ENCODE measurements at places on chromosomes 5 and 9. TPM values are rescaled to one million over a fixed set of nuclear protein-coding genes. Genes with fewer than 3 reads are reported as not detected.

DNA sequence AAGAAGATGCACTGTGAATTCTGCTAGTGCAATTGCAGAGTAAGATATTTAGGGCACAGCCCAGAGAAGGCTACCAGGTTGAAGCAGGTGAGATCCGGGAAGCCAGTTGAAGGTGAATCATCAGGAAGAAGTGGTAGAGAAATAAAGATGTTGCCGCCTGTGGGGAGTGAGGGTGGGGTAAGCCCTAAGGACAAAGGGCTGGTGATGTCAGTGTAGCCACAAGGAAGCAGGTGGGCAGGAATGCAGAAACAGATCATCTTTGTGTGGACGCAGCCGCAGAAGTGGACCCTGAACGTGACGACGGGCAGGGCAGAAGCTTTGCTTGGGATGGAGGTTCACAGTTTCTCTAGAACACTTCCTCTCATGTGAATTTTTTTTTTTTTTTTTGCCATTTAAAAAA, 164.2 kb downstream of the ACTL7B start:
- ATAC-seq, result no peak

- ATAC-seq, result no peak
Measured at GRCh38 chr9:17775656-17776055, 196.8 kb downstream of the SH3GL2 start.

GRCh38 chr5:59161221-59162105, 578.6 kb downstream of the RAB3C start:
- no peak for ATAC-seq

PDLIM4 gene
- 7.3 TPM for total RNA-seq

DNA sequence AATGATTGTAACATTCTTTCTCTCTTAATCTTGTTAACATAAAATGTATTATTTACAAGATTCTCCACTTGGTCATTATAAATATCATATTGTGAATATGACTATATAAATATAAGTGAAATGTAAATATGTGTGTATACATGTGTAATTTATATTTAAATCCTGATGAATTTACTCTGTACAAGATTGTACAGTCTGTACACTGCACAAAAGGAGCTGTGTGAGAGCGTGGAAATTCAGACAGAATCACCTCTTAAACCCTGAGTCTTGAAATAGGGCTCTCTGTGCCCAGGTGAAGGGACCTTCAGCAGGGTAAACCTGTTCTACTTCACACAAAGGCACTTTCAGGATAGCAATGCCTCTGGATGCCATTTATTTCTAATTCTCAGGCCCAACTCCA, 456.0 kb downstream of the SEMA5A start:
- peak; percentile 74 for ATAC-seq

SLC24A2 gene
- 2.2 TPM for total RNA-seq

LPAR1 gene
- 0.71 TPM for total RNA-seq

MAST4 gene
- total RNA-seq, result 24.4 TPM
